ENCODE measurements at places on chromosomes 7 and 10. TPM values are rescaled to one million over a fixed set of nuclear protein-coding genes. Genes with fewer than 3 reads are reported as not detected.

DNA sequence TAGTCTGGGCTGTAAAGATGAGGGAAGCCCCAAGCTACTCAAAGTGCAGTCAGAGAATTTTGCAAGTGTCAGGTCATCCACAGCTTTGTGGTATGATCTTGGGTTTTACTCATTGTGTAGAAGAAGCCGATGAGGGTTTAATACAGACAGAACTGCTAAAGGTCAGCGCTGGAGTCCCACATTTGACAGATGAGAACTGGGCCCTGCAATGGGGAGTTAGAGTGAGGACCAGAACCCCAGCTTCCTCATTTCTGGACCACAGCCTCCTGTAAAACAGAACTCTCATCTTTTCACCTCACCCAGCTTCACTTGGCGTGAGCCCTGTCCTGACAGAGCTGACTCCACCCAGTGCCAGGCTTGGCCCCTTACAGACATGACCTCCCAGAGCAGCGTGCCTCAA, 20.1 kb downstream of the LRRC20 start:
- no peak for DNase-seq

DNA sequence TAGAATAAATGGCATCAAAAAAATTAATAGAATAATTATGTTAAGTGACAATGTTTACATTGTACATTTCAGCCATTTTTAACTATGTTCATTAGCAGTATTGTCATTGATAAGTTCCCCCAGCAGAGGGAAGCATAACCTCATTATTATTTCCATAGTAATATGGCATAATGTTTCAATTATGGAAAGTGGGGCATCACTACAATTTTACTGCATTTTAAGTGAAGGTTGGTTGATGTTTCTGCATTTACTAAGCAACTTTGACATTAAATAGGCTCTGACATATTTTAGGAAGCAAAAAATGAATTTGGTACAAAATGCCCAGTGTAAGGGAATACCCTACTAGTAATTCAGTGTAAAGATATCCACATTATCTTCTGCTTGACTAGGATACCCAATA, 218.3 kb downstream of the SEMA3A start:
- peak; percentile 39 for DNase-seq

GRCh38 chr7:121447243-121447910, 51.3 kb upstream of the FAM3C start:
- no peak for DNase-seq

- DNase-seq: no peak
Observed at GRCh38 chr10:79984851-79985250, 35.9 kb upstream of the SFTPD start.

Gene OR2A42
- not detected for total RNA-seq

GRCh38 chr7:29292886-29293658, 98.5 kb downstream of the CHN2 start:
- DNase-seq: no peak

- no peak for DNase-seq
Observed at GRCh38 chr10:120729547-120729946, 121.6 kb upstream of the WDR11 start.

DNA sequence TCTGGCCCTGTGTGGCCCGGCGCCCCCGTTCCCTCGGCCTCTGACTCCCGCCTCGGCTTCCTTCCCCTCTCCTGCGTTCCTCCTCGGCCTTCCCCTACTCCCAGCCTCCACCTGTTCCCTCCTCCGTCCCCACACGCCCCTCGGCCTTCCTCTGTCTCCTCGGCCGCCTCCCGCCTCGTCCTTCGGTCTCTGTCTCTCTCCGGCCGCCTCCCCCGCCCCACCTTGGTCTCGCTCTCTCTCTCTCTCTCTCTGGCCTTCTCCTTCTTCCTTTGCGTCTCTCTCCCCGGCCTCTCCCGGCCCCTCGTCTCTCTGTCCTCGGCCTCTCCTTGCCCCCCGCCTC, 588 bp downstream of the GET4 start:
- DNase-seq: peak; percentile 32

GRCh38 chr10:63702092-63702491, 180.9 kb downstream of the REEP3 start:
- peak; percentile 77 for DNase-seq

DNA sequence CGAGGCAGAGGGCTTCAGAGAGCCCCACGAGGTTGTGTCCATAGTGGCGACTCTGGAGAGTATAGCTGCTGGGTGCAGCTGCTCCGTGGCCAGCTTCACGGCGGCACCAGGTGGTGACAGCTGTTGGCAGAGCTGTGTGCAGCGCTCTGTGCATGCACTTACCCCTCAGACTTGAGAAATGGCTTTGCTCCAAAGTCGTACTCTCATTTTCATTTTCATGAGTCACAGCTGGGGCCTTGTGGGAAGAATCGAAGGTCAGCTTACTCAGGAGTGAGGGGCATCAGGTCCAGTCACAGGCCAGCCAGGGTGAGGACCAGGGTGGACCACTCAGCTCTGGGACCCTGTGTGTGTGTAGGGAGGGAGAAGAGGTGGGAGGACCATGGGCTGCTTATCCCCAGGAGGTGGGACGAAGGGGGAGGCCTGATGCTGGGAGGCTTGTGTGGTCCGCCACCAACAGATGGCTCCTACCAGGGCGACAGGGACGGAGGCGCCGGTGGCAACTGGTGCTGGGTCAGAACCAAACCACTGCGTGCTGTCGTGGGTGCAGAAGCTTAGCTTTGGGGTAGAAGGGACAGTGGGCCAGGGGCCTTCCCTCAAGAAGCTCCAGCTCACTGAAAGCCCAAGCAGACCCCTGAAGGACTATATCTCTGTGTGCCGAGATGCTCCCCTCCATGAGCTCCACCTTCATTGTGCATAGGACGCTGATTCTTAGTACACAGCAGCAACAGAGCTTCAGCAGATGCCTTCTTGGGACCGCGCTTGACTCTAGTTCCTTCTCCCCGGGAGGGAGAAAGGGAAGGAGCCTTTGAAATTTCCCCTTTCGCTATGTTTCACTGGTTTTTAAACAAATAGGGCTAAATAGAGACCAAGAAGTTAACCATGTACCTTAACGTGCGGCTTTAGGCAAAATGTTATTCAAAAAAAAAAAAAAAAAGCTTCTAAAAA, 225.0 kb downstream of the CELF2 start:
- DNase-seq: peak; percentile 96

DNA sequence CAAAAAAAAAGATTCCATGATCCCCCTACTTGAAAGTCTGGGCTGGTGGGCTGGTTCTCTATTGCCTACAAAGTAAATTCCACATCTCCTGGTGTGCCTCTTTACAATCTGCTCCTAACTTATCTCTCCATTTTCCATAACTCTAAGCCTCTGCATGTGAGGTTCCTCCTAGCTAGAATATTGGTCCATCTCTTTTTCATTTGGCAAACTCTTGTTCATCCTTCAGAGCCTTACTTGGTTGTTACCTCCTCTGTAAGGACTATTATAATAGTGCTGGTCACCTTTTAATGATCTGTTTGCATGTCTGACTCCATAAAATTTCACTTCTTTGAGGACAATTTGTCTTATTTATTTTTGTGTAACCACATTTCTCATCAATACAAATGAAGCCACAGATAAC, 1.6 kb upstream of the NRCAM start:
- DNase-seq: no peak

GRCh38 chr7:98049034-98049433, 57.6 kb upstream of the LMTK2 start:
- peak; percentile 6 for DNase-seq

Gene CACNB2
- total RNA-seq: not detected

DNA sequence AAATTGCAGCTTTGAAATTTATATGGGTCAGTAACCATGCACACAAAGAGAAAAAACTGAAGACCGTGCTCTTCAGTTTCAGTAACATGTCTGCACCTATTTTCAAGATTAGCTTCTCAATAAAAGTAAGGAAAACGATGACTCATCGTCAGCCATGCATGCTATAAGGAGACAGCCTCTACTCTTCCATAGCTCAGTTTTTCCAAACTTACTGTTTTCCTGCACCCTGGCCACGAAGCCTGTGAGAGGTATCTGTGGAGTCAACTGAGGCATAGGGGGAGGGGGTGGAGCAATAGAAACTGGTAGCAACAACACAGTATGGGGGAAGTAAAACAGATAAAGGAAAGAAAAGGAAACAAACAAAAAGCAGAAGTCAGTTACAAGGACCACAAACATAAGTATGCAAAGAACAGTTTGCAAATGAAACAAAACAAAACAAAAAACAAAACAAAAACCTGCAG, 58.0 kb downstream of the PDSS1 start:
- peak; percentile 31 for DNase-seq

GRCh38 chr10:34699904-34700517, 115.1 kb downstream of the PARD3 start:
- DNase-seq: no peak

- DNase-seq: no peak
Observed at GRCh38 chr10:70448236-70448635, 6.8 kb upstream of the NODAL start.

Gene AGBL3
- 1.0 TPM for total RNA-seq

GRCh38 chr10:13340626-13341376, 7.3 kb downstream of the SEPHS1 start:
- DNase-seq: no peak

Gene C10orf67
- 0.19 TPM for total RNA-seq

Gene STEAP4
- total RNA-seq: 0.11 TPM

DNA sequence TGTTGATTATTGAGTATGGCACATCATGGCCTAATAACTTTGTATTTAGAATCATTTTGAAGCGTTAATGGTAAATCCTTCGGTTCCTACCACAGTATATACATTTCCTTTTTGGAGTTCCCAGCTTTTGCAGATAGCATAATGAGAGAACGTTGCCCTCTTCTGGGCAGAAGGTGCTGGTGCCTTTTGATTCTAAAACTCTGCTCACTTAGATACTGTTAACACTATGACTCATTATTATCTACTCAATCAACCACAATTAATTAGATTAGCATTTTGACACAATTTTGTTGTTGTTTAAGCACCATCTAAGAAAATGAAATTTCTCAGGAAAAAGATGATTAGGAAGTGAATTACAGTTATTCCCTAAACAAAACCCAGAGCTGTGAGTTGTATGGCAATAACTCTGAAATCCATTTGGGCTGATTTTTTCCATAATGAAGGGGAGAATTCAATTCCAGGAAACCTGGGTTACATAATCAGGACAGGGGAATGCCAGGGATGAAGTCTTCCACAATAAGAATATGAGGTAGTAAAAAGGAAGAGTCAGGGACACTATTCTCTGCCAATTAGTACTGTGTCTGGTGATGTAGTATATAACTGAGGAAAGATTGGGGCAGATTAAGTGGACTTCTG, 11.5 kb upstream of the DLD start:
- peak; percentile 51 for DNase-seq

Gene TMEM213
- not detected for total RNA-seq

- DNase-seq: no peak
Observed at GRCh38 chr7:114295522-114295921, 119.1 kb upstream of the FOXP2 start.

Gene MARVELD1
- total RNA-seq: 54.7 TPM

- peak; percentile 70 for DNase-seq
Observed at GRCh38 chr7:16695621-16696237, 49.7 kb downstream of the BZW2 start.

Gene ADAM8
- total RNA-seq: 0.77 TPM

DNA sequence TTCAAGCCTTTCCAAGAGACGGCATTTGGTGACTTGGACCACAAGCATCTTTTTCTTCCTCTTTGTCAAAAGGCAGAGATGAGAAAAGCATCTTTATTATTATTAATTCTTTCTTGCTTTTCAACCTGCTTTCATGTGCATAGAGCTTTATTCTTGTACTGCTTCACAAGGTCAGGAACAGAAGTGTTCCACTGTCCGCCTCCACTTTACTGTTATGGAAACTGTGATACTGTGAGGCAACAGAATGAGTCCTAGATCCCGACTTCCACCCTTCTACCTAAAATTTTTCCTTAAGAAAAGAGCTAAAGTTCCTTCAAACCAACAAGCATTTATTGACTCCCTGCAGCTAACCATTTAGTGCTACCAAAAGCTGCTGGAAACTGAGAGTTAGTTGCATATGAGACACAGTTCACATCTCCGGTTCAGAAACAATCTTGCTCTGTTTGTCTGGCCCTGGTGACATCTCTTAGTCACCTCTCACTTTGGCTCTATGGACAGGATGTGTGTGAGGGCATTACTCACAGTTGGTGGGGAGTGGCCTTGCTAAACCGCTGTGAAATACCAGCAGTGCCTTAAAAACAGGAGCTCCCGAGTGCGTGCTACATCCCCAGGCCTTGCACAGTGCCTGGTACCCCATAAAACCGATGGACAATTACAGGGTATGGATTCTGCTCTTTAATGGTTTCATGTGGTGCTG, 77.1 kb upstream of the TRIL start:
- DNase-seq: peak; percentile 97

DNA sequence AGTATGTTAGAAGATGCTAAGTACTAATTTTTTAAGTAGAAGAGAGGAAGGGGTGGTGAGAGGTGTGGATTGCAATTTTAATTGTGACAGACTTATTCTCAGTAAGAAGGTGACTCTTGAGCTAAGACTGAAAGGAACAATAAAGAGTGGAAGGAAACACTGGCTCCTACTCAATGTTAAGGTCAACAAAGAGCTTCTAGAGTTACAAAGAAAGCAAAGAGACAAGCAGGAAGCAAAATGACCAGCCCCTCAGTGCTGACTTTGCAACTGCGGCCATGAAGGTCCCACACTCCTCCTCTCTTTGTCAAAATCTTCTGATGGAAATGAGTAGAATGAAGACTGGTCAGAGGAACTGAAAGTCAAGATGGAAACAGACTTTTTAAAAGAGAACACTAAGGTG, 79.9 kb upstream of the FOXI2 start:
- DNase-seq: no peak

Data from LHCN-M2 (cell line).